ENCODE measurements at places on chromosomes 5 and 9.

DNA sequence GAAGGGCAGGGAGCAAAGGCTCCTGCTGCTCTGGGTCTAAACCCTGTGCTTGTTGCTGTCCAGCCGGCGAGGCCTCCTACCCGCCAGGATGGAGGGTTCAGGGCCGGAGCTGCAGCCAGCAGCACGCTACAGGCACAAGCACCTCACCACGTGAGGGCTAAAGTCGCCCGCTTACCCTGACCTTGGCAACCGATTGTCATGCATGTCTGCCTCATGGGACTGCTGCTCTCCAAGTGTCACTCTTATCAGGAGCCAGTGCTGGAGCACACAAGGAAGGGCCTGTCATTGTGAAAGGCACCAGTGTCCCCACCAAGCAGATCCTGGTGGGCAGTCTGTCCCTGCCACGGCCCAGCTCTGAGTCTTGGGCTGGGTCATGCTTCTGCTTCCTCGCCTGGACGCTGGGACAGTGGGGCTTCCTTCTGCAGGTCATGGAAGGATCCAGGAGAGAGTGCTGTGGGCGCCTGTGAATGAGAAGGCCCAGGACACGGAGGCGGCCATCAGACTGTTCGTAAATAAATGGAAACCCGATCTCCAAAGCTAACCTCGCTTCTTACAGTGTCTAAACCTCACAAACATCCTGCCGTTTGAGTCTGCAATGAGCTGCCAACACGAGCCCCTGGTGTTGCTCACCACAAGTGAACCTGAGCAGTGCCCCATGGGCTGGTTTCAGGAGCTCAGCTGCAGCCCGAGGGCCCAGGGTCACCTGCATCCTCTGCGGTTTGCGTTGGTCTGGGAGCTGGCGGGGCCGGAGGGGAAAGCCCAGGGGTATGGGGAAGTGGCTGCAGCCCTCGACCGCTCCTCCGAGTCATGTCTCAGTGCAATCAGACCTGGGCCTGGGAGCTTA lies 58.2 kb upstream of the RXRA start:
- DNase-seq: peak; percentile 40

- no peak for DNase-seq
These were observed 65.7 kb upstream of the ANKH start for GRCh38 chr5:14937254-14937653.

DNA sequence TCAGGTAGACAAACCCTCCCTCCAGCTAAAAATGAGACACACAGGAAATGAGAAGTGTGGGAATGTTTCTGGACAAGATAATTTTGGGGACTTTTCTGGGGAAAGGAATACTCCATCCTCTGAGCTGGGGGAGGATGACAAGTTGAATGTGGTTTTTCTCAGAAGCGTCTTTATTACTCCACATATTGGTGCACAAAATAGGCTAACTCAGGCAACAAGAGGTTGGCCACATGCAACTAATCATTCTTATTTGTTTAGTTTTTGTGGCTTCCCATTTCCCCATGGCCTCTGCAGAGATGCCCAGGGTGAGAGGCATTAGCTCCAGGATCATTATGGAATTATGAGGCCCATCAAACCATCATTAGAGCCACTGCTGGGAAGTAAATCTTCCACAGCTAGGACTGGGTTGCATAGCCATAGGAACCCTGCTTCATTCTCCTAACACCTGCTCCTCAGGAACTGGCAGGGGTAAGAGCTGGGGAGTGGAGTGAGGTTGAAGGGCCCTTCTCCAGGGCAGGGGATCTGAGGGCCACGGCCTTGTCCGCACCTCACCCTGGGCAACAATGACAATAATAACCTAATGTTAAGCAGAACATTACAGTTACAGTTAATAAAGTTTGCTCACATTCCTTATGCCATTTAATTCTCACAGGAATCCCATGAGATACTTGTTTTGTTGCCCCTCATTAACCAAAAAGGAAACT lies 9.3 kb upstream of the SIL1 start:
- DNase-seq: no peak

DNA sequence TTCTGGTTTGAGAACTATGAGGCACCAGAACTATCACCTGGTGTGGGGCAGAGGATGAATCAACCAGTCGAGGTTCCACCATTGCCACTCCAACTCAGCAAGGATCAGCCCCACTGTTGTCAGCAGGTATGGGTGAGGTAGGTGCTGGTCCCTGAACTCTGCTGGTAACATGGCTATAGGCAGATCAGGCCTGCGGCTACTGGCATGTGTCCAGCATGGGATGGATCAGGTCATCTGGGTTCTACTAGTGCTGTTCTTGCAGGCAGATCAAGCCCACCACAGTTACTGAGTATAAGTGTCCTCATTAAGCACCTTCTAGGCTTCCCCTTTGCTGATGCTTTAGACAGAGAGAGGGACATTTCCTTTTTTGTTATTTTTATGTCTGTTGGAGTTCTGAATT lies 71.7 kb downstream of the GABRA6 start:
- no peak for DNase-seq

GRCh38 chr5:38463634-38464521 lies 92.6 kb downstream of the LIFR start:
- peak; percentile 67 for DNase-seq

- no peak for DNase-seq
These were observed 577.7 kb downstream of the KIF4B start for GRCh38 chr5:155591273-155591672.

- DNase-seq: no peak
These were observed 714 bp downstream of the SEC24A start for GRCh38 chr5:134649163-134649835.

DNA sequence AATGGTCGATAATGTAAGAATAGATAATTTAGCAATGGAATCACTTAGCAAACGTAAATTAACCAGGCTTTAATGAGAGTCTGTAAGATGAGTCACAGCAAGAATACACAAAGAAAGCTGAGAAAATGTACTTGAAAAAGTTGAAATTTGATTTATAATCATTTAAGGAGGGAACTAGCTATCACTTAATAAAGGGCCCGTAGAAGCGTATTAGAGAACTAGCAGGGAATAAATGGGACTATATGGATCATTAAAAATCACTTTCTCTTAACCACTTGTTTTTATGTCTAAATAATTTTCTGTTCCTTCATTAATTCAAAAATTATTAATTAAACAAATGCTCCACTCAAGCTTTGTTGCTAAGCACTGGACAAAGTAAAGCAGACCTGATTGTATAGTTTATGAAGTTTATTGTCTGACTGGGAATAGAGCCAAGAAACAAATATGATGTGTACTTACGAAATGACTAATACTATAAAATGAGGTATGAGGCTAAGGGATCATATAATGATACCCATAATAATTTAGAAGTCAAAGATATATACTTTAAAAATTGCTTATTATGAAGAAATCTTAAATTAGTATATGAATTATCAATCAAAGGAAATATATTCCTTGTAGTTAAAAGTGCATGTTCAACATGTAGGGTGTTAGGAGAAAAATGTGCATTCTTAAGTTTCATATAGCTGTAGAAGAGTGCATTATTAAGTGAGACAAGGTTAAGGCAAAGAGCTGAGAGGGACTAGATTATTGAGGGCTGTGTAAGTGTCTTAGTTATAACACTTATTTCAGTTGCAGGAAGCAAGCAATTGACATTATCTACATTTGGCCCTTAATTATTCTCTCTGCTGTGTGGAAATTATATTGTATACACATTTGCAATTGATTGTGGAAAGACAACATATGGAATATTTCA lies 196.8 kb downstream of the PRDM9 start:
- DNase-seq: no peak

DNA sequence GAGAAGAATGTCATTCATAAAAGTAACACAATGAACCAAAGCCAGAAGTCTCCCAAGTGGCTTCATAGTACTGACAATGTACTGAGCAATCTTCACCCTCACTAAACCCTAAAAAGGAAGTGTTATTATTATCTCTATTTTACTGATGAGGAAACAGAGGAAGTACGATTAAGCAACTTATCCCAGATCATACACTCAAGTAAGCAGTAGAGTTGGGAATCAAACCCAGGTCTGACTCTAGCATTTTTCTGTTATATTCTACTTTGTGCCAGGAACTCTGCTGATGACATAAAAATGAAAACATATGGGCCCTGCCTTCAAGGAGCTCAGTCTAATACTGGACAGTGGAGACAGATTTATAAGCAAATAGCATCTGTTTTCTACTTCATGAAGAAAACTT lies 109.2 kb downstream of the RAPGEF6 start:
- DNase-seq: no peak

GRCh38 chr9:92771309-92771708 lies 6.7 kb upstream of the BICD2 start:
- DNase-seq: no peak

DNA sequence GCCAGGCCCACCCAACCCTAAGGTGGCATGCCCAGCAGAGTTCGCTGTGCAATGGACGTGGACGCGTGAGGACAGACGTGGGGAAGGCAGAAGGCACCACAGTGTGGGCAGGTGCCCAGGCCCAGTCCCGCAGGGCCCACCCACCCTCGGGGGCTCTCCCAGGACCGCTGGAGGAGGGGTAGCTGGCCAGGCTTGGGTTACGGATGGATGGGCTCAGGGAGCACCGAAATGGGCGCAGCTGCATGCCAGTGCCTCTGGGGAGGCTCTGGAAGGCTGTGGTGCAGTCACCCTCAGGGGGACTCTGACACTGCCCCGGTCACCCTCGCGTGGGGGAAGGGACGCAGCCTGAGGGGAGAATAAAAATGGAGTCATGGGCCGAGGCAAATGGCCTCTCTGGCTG lies 9.6 kb upstream of the GPSM1 start:
- no peak for DNase-seq

DNA sequence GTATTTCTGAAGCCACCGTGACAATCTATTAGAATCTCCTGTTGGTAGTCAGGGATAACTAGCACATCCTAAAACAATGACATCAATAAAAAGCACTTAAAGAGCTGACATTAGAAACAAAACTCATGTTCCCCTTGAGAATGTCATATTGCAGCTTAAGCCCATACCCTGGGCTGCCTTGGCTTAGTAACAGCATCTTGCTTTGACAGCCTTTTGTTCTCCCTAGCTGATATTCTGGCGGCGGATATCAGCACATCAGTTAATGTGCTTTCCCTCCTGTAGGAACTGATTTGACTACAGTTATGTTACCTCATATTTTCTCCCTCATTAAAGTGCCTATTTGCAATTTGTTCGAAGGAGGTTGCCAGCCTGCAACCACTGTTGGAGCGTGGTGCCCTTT lies 214.1 kb downstream of the CD180 start:
- no peak for DNase-seq

GRCh38 chr5:34022121-34022705 lies 14.4 kb upstream of the AMACR start:
- no peak for DNase-seq
